ENCODE measurements at places on chromosomes 6 and 20. TPM values are rescaled to one million over a fixed set of nuclear protein-coding genes. Genes with fewer than 3 reads are reported as not detected.

TINAG gene
- 0.29 TPM for total RNA-seq

PHF20 gene
- total RNA-seq, result 22.7 TPM

CCM2L gene
- not detected for total RNA-seq

HAO1 gene
- not detected for total RNA-seq

Data from LHCN-M2 (cell line).